ENCODE measurements at places on chromosomes 12 and 14.

DNA sequence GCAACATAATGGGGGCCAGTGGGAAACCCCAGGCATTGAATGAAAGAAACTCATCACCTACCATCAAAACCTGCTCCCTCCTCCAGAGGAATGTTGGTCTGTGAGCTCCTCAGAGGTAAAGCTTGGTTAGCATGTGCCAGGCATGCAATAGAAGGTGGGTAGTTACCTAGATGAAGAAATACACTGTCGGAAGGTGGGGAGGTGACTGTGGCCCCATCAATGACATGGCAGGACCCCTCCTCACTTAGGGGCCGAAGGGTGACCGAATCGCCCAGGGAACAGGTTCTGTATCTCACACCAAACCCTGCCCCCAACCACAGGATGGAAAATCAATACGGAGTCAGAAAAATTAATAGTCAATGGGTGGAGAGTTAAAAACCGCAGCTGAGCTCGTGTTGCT lies 135.6 kb downstream of the BCL11B start:
- DNase-seq = peak; percentile 26

GRCh38 chr14:100616854-100617409 lies 29.7 kb upstream of the BEGAIN start:
- no peak for DNase-seq

DNA sequence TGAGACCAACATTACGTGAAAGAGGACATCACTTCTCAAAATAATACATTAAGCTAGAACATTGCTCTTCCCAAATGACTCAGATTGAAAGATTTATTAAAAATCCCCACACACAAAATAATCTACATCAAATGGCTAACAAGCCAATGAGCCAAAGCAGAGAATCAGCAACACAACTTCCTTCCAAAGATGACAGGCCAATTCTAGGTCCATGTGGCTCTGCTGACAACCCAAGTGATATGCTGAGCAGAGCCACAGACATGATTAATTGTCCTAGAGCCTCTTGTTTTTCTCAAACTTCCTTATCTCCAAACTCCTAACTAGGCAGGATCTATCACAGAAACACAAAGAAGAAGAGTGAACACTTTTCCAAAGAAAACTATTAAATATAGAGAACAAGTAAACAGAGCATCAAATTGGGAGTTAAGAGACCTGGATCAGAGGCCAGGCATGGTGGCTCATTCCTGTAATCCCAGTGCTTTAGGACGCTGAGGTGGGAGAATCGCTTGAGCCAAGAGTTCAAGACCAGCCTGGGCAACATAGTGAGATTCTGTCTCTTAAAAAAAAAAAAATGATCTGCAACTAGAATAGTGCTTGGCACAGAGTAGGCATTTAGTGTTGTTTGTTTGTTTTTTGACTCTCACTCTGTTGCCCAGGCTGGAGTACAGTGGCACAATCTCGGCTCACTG lies 38.5 kb downstream of the SENP1 start:
- DNase-seq = no peak

DNA sequence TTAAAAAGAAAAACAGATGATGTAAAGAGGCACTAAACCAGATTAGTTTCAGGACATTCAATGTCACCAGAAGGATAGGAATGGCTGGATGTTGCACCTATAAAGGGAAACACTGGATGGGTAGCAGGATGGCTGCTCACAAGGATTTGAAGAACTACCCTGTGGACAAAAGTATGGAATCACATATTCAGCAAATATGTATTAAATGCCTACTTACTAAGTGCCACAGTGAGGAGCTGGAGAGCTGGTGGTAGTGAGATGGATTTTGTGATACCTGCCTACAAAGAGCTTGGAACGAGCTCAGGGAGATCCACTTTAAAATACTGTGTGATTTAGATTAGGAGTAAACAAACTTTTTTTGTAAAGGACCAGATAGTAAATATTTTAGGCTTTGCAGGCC lies 316.2 kb downstream of the PAWR start:
- no peak for DNase-seq

DNA sequence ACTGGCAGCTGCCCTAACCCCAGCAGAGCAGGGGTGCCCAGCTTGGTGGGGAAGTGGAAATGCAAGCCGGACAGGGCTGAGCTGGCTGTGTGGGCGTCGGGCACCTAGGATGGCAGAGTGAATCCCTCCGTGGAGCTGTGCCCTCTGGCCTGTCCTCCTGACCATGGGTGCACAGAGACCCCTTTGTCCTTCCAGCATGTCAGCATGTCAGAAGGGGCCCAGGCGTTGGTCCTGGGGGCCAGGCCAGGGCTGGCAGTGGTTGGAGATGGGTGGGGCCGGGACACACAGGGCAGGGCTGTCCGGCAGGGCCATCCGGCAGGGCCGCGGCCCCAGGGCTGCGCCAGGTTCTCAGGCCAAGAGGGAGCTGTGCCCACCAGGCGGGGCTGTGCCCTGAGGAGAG lies 8.8 kb upstream of the TEX22 start:
- no peak for DNase-seq

- no peak for DNase-seq
These were observed at the start of gene ERP27 for GRCh38 chr12:14938301-14938700. ERP27 (minus strand) TSS chr12:14938537; CDS start chr12:14938508, 29 bp downstream.

GRCh38 chr14:105485739-105486162 lies 935 bp upstream of the CRIP1 start:
- no peak for DNase-seq

- DNase-seq = no peak
These were observed 122.5 kb upstream of the MAX start for GRCh38 chr14:65224799-65225198.

Measured in activated CD8-positive, alpha-beta memory T cell treated with anti-CD3 and anti-CD28 coated beads for 24 hours (primary cell).